Progenitor cell of endocrine pancreas (in vitro differentiated cells): ENCODE measurements at places on chromosomes 1 and 21.
A peak's percentile ranks its signal among the peaks of the same experiment; 100 is the strongest.

DNA sequence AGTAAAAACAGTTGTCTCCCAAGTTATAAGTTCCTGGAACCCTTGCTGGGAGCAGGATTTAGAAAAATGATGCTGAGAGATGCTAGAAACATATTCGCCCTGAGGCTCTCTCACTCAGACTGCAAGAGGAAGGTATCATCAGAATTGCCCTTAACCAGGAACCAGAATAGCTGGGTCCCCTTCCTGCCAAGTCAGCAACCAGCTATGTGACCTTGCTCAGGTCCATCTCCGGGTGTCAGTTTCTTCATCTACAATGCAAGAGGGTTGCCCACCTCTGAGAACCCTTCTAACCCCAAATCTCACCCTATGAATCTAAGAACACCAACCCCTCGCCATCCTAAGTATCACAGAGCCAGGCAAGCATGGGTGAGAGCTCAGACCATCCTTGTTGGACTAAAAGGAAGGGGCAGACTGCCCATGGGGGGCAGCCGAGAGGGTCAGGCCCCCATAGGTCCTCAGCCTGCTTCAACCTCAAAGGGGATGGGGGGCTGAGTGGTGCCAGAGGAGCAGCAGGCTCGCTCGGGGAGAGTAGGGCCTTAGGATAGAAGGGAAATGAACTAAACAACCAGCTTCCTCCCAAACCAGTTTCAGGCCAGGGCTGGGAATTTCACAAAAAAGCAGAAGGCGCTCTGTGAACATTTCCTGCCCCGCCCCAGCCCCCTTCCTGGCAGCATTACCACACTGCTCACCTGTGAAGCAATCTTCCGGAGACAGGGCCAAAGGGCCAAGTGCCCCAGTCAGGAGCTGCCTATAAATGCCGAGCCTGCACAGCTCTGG is 390 bp upstream of the S100A9 start:
- no peak for DNase-seq

DNA sequence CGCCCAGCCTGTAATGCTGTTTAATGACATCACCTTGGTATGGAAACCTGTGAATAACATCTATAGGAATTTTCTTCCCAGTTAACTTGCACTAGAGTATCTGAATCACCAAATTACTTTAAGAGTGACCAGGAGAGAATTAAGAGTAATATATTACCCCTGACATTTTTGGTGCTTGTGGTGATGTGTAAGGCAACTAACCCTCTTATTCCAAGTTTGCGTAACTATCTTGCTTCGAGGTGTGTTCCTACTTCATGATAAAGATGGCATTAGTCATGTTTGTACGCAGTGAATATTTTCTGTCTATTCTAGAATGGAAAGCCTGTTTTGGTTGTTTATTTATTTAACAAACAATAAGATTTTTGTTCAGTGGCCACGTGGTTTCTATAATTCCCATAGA is 131.3 kb downstream of the ZP4 start:
- DNase-seq: no peak

GRCh38 chr1:78113156-78113916 is 67.6 kb downstream of the GIPC2 start:
- no peak for DNase-seq

DNA sequence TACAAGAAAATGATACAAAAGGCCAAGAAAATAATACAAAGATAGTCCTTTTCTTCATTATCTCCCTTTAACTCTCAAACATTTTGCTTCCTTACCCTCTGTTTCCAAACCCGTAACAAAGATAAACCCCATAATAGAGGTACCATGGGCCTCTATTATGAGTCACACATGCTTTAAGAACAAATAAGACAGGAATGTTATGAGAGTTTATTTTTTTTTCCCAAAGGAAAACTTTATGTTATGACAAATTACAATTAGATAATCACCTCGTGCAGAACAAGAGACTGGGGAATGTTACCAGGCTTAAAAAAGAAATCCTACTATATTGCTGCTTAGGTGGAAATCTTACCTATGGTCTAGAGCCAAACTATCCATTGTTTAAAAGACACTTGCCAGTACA is 272.0 kb downstream of the BRINP3 start:
- no peak for DNase-seq

DNA sequence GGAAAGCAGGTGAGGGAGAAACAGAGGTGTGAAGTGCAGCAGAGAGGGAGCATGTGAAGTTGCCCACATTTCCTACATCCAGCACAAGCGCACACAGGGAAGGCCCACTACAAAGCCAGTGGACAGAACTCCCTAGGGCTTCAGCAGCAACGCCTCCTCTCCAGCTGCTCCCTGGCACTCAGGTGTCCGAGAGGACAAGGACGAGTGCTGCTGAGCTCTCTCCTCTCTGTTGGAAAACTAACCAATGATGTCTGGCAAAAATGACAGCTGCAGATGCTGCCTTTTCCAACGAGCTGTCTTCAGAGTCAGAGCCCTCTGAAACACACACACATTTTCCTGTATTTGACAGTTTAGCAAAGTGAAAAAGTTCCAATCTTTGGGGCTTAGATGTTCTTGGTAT is 86.8 kb downstream of the HSF2BP start:
- DNase-seq: no peak

DNA sequence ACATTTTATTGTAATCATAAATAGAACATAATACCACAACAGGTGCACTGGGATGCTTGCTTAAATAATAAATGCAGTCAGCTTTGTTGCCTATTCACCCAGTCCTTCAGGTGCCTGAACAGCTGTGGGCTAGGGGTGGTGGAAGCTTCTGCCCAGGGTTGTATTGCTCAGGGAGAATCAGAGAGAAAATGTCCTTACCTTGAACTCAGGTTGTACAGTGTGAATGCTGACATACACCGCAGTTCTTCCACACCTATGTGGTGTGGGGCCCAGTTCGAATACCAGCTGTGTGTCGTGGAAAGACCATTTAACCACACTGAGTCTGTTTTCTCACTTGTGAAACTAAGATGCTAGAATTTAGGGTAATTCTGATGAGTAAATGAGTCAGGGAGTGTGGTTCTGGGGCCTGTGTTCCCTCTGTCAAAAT is 115.7 kb upstream of the ATP1A1 start:
- DNase-seq: no peak

DNA sequence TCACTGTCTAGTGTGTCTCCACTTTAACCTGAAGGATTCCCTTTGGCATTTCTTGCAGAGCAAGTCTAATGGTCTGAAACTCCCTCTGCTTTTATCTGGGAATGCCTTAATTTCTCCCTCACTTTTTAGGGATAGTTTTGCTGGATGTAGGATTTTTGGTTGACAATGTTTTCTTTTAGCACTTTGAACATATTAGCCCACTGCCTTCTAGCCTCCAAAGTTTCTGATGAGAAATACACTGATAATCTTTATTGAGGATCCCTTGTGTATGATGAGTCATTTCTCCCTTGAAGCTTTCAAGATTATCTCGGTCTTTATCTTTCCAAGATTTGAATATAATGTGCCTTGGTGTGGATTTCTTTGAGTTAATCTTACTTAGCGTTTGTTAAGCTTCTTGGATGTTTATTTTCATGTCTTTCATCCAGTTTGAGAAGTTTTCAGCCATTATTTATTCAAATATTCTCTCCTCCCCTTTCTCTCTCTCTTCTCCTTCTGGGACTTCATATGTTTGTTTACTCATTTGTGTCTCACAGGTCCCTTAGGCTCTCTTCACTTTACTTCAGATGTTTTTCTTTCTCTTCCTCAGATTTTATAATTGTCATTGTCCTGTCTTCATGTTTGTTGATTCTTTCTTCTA is 53.1 kb downstream of the STYXL2 start:
- no peak for DNase-seq

DNA sequence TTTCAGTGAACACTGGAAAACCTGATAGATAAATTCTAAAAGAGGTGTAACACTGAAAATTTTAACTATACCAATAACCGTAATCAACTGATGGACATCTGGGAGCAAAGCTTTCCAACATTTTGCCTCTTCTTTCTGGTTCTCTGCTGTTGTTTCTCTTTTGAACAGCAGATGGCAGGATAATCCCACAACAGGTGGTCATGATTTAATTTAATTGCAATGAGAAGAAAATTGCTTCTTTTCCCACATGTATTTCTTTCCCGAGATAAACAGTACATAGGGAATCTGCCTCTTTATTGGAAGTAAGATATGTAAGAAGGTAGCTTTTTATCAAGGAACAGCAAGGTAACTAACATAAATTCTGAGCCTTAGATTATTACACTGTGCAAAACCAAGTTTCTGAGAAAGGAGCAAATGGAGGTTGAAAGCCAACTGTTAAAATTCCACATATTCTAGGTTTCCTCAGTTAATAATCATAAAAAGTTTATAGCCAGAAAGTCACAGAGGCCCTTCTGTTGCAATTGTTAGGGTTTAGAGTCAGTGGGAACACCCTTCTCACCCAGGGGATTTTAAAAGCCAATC is 72.9 kb downstream of the RPS6KA1 start:
- DNase-seq: peak; percentile 18
